ENCODE measurements at places on chromosomes 2 and 18.

DNA sequence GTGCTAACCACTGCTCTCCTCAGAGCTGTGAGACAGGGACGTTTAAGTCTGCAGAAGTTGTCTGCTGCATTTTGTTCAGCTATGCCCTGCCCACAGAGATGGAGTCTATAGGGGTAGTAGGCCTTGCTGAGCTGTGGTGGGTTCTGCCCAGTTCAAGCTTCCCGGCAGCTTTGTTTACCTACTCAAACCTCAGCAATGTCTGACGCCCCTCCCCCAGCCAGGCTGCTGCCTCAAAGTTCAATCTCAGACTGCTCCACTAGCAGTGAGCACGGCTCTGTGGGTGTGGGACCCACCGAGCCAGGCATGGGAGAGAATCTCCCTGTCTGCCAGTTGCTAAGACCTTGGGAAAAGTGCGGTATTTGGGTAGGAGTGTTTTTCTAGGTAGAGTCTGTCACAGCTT, 387.8 kb upstream of the SLC39A10 start:
- DNase-seq: no peak

GRCh38 chr2:156182132-156182531, 150.4 kb downstream of the NR4A2 start:
- DNase-seq: no peak

GRCh38 chr2:240803191-240803590, 16.8 kb downstream of the KIF1A start:
- DNase-seq: no peak

DNA sequence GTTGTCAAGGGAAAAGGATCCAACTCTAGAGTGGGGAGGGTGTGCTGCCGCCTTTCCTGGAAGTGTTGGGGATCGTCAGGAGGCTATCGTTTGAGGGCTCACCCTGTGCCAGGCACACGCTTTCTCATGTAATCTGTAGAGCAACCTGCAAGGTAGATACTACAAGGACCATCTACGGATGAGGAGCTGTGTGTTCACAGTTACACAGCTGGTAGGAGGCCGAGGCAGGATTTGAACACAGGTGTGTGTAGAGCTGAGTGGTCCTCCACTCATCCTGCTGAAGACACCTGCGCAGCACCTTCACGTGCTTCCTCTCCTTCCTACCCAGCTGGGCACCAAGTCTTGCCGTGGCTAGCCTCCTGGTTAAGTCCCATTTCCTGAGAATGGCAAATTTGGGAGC, 68.3 kb downstream of the MARCO start:
- no peak for DNase-seq

GRCh38 chr2:128370468-128371247, 52.0 kb upstream of the HS6ST1 start:
- no peak for DNase-seq

DNA sequence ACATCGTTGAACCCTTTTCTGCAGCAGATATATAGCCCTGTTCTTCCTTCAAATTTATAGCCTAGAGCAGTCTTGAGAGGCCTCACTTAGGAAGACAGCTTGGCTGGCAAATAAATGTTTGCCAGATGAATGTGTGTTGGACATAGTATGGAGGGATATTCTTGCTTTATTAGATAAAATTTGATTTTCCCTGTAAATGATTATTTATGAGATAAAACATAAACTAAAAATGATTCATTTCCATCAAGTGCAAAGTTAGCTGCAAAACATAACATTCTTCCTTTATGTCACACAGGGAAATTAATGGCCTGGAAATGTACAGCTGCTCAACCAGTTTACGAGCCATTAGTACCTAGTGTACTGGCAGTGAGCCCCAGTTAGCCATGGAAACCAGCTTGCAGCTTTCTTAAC, 82.5 kb downstream of the LIMS1 start:
- DNase-seq: peak; percentile 52

- no peak for DNase-seq
These were observed 33.8 kb downstream of the PROC start for GRCh38 chr2:127451981-127452380.

DNA sequence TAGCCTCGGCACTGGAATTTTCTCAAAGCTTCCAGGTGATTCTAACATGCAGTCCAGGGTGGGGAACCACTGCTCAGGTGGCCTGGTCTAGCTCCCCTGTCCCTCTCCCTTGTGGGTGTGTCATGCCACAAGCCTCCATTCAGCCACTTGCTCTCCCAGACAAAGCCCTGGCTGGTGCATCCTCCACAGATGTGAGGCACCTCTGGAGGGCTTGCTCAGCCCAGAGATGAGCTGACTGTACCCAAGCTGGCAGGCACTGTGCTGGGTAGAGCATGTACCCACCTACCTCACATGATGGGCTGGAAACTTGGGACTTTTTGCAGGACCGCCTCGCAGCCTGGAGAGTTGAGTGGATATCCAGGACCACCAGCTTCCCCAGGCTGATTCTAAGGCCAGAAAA, 88.1 kb downstream of the ZBTB7C start:
- DNase-seq: no peak

All from GM04504 (cell line).